ENCODE measurements at places on chromosomes 13 and 19. TPM values are rescaled to one million over a fixed set of nuclear protein-coding genes. Genes with fewer than 3 reads are reported as not detected.

Gene TMEM86B
- total RNA-seq = 1.7 TPM

Gene PVR
- total RNA-seq = 16.7 TPM

Gene CDC16
- total RNA-seq = 81.3 TPM

Gene MKNK2
- total RNA-seq = 75.8 TPM

Gene PDX1
- total RNA-seq = not detected

Gene C1QTNF9
- not detected for total RNA-seq

Gene C1QTNF9B
- not detected for total RNA-seq

DNA sequence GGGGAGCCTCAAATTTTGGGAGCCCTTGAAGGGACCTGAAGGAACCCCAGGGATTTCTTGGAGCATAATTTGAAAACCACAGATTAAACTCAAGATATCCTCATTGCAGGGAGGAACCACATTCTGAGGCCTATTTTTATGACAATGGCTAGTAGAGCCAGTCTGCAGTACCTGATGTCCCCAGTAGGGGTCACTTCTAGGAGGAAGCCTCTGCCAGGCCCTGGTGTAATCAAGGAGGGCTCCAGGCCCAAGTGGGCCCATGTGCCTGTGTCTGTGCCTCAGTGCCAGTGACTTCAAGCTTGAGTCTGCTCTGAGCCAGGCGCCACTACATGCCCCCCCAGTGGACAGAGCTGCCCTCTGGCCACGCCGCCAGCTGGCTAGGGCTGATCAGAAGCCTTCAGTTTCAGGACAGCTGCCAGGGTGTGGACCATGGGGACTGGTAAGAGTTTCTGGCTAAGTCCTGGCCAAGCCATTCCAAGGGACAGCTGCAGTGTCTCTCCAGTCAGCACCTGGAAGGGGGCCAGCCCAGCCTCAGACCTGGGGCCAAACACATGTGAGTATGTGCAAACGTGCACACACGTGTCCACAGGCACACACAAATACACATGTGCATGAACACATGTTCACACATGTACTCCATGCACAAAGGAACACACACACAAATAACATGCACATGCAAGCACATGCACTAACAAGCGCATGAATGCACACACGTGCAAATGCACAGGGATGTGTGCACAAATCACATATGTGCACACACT is 20.5 kb upstream of the SLC7A10 start:
- DNase-seq = peak; percentile 43

GRCh38 chr19:18496167-18496979 is 25.5 kb downstream of the ELL start:
- peak; percentile 27 for DNase-seq

DNA sequence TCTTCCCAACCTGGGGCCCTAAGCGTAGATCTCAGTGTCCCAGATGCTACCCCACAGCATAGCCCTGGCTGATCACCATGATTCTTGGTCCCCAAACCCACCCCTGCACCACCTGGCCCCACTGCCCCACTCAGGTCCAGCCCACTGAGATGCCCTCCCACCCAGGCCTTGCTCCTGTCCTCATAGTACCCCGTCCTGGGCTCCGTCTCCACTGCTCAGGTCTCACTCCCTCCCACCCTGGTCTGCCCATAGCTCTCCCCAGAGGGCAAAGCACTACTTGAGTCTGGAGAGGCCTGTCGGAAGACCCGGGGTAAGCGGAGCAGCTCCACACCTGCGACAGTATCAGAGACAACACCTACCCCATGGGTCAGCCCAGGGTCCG is 35.8 kb upstream of the ISYNA1 start:
- DNase-seq = no peak

- DNase-seq = no peak
These were observed 1.2 kb upstream of the SLC27A1 start for GRCh38 chr19:17469092-17469480.

- peak; percentile 11 for DNase-seq
These were observed 6.5 kb upstream of the LILRB2 start for GRCh38 chr19:54287456-54287855.

DNA sequence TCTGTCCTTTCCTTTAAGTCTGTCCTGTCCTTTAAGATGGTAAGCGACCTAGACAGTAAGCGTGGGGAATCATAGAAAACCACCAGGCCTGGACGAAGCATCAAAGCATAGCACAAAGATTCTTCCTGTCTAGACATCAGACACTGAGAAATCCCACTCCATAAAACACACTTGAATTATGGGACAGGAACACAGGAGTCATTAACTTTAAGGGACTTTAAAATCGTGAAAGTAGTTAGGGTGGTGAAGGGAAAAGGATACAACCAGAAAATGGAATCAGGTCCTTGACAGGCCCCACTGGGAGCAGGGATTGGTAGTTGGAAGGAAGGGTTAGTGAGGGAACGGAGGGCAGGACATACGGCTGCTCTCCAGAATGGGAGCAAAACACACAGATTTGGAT is 31.6 kb upstream of the C1QTNF9 start:
- no peak for DNase-seq

DNA sequence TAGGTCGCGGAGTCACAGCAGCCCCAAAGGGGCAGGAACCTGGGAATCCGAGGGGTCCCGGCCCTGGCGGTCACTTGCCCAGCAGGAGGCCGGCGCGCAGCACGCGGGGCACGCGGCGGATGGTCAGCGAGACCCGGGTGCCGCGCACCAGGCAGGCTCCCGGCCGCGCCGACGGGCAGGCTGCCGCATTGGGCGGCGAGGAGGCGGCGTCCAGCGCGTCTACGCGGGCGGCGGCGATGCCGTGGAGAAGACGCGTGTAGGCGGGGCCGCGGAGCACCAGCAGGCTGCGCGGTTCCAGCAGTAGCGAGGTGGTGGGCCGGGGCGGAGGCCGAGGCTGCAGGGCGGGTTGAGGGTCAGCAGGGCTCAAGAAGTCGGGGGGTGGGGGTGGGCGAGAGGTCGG is 607 bp upstream of the SYNE4 start:
- DNase-seq = peak; percentile 46

DNA sequence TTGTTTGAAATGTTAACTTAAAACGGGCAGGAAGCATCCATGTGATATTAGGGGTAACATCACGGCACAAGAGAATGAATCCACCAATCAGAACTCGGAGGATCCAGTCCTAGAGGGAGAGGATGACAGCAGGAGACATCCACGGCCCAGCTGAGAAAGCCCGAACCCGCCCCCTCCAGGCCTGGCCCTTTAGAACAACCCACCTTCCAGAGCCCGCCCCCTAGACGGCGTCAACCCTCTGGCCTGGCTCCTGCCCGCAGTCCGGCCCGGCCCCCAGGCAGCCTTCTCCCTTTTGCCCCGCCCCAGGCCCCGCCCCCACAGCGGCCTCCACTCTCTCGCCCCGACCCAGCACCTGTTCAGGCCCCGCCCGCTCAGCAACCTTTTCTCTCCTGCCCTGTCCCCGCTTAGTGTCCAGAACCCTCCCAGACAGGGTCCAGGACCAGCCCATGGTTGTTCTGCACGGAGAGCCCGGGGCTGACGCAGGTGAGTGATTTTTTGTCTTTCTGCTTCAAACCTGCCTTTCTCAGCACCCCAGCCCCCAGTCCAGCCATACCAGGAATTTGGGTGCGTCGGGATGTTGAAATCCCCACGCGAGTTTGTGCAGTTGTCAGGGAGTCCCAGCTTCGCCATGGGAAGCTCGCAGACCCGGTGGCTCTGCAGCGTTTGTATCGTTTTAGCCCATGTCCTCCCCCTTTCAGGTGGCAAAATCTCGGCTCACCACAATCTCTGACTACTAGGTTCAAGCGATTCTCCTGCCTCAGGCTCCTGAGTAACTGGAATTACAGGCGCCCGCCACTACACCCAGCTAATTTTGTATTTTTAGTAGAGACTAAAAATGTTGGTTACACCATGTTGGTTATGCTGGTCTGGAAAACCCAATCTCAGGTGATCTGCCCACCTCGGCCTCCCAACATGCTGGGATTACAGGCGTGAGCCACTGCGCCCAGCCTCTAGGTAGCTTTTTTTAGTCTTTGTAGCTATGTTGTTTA is 16.1 kb downstream of the ZNF816 start:
- no peak for DNase-seq

- no peak for DNase-seq
These were observed 599 bp downstream of the IZUMO1 start for GRCh38 chr19:48746110-48746509.

- peak; percentile 13 for DNase-seq
These were observed 49.3 kb upstream of the IL17D start for GRCh38 chr13:20654156-20654555.

DNA sequence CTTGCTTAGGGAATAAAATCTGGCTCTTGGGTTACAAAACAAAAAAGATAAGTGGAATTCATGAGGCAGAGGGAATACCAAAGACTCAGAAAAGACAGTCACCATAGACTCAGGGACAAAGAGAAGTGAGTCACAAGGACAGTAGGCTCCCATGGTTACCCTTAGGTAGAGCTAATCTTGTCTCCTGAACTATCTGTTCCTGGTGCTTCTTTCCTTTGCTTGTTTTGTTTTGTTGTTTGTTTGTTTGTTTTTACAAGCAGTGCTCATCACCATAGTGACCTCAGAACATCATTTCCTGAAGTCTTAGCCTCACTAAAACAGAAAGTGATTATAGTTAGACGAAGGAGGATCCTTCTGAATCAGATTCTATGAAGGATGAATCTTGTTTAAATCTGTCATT is 142.3 kb upstream of the SOX21 start:
- no peak for DNase-seq

GRCh38 chr13:45174478-45174877 is 26.4 kb downstream of the KCTD4 start:
- no peak for DNase-seq

DNA sequence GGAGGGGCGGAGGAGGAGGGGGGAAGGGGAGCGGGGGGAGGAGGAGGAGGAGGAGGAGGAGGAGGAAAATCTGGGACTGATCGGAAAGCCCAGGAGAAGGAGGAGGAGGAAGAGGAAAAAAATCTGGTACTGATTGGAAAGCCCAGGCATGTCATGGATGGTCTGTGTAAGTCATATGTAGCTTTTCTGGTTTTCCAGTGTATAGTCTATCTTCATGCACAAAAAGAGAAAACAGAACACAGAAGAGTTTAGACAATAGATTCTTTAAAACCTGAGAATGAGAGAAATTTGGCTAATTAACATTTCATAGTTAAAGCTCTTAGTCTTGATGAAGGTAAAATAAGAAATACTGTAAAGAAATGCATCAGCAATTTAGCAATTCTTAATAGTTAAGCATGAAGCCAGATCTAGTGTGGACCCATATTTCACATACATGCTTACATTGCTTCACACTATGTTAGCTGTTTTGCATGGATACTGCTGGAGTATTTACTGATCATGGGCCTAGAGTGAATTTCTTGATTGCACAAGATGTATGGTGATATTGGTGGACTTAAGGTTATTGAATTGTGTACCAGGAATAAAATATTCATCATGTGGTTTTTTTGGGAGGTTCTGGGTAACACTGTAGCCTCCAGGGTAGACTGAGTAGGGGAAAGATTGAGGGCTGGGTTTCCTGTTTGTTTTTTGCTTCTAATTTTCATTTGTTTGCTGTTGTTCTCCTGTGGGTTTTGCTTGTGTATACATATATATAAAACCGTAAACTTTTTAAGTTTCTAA is 41.4 kb downstream of the SUCLA2 start:
- DNase-seq = no peak

GRCh38 chr19:35404879-35405622 is 34.2 kb downstream of the GPR42 start:
- DNase-seq = peak; percentile 89

DNA sequence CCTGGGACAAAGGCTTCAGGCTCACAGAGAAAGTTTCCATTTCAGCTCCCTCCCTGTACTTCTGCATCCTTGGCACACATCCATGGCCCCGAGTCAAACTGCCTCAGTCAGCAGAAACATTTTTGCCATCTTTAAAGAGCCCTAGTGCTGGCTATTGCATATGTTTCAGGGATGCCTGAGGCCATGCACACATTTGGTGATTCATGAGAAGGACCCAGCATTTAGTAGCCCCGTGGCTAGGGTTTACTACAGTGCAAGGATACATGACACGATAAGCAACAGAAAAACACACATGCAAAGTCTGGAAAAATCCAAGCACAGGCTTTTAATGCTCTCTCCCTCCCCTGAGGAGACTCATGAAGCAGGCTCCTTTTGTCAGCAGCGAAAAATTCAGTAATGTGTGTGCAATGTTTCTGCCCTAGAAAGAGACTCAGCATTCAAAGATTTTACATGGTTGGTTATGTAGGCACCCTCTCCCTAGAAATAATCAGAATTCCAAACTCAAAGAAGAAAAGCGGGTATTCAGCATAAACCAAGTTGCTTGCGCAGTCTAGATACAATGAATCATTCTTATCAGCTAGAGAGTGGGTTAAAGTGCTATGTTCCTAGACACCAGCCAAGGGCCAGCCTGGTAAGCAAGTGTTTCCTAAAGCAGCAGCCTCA is 17.6 kb downstream of the ACOD1 start:
- DNase-seq = peak; percentile 90

GRCh38 chr13:30752201-30752797 is 17.0 kb downstream of the ALOX5AP start:
- DNase-seq = peak; percentile 62

DNA sequence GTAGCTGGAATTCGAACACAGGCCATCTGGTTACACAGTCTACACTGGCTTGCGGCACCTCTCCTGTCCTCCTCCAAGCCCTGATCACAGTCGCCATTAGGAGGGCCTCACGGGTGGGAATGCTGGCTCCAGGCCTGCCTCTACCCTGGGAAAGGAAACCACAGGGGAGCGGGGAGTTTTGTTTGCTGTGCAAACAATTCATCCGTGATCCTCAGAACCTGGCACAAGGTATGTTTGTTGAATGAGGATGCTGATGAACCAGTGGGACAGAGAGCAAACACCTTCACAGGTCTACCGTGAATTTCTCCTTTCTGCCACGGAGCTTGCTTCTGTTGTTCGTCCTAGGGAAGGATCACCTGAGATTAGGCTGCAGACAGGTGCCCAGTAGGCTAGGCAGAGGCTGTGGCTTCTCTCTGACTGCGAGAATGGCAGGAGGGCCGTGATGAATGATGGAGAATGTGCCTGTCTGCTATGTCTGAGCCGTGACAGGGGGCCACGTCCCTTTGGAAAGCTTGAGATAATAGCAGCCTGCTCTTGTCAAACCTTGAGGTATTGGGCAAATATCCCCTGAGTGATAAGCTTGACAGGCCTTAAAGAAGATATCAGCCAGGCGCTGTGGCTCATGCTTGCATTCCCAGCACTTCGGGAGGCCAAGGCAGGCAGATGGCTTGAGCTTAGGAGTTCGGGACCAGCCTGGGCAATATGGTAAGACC is 36.7 kb downstream of the PIN1 start:
- DNase-seq = no peak

GRCh38 chr19:32296694-32297093 is 48.7 kb upstream of the ZNF507 start:
- no peak for DNase-seq

- peak; percentile 48 for DNase-seq
These were observed 966 bp downstream of the JUNB start for GRCh38 chr19:12792051-12792852.

DNA sequence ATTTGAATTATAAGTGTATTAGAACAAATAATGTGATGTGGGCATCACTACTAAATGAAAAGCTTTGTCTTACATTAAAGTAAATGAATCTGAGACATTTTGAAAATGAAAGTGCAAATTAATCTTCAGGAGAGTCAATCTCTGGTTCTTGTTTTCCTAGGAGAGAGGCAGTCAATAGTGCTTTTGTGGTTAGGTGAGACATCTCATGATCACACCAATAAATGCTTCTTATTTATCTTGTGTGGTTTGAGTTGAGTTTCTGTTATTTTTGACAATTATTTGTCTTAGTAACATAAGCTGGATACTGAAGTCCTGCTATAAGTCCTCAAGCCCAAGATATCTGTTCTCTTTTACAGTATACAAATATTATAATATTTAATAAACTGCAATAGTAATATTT is 1378.0 kb upstream of the PCDH9 start:
- DNase-seq = no peak
